ENCODE measurements at places on chromosomes 12 and 14.

GRCh38 chr14:67487937-67488893 is at the start of gene TMEM229B:
TMEM229B (minus strand) TSS chr14:67488721; CDS start chr14:67473923, 14,798 bp downstream.
- no peak for DNase-seq

DNA sequence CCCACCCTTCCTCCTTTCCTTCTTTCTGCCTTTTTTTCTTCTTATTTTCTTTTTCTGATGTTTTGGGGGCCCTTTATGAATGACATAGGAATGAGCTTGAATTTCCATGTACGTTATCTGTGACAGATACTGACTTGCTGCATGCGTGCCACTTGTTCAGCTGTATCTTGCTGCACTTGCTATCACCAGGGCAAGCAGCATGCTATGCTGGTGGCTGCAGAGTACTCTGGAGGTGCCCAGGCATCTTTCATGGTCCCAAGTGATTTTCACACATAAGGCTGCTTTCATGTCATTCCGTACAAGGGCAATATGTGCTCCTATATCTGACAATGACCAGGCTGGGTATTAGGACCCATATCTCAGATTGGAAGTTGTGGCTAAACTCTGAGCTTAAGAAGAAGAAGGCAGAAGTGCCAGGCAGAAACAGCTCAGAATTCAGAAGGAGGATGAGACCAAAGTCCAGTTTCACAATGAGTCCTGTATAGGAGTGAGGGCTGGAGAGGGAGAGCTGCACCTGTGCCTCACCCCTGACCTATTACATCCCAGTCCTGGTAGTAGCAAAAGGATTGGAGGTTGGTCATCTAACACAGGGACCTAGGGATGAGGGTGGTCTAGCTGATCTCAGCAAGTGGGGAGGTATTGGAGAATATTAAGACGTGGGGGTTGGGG is 299.0 kb upstream of the DDHD1 start:
- no peak for DNase-seq

DNA sequence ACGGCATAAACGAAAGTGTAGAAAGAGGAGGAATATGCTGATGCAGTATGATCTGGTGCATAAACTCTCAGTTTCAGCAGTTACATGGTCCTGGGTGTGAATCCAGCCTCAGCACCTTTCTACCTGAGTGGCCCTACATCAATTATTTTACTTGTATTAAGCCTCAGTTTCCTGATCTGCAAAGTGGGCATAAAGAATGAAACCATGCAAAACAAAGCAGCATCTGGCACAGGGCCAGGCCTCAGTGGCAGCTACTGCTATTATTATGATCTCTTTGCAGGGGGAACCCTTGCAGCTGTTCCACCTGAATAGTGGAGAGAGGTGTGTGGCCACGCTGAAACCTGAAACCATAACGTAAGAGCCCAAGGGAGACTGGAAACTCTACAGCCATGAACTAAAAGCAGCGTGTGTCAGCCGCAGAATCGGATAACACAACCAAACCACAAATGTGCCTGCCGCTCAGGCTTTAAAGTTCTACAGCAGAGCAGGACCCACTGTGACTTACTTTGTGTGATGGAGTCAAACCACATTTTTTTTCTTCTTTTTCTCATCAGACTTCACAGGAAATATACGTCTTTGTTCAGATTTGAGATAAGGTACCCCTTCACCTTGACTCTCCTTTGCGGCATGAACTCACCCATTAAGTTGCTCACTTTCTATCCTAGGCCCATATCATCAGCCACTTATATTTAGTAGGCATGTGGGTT is 29.2 kb upstream of the FOS start:
- no peak for DNase-seq

- no peak for DNase-seq
Observed at GRCh38 chr12:106903241-106903945, 52.3 kb upstream of the TMEM263 start.

GRCh38 chr12:66962290-66962689 is 283.4 kb upstream of the GRIP1 start:
- DNase-seq, result no peak

- DNase-seq, result no peak
Observed at GRCh38 chr14:54425537-54426274, 15.5 kb downstream of the CNIH1 start.

GRCh38 chr12:89513544-89513943 is 11.1 kb downstream of the GALNT4 start:
- no peak for DNase-seq

GRCh38 chr14:79732911-79733655 is 478.2 kb downstream of the DIO2 start:
- no peak for DNase-seq

GRCh38 chr12:109680264-109681005 is 33.2 kb upstream of the FAM222A start:
- DNase-seq, result peak; percentile 1

DNA sequence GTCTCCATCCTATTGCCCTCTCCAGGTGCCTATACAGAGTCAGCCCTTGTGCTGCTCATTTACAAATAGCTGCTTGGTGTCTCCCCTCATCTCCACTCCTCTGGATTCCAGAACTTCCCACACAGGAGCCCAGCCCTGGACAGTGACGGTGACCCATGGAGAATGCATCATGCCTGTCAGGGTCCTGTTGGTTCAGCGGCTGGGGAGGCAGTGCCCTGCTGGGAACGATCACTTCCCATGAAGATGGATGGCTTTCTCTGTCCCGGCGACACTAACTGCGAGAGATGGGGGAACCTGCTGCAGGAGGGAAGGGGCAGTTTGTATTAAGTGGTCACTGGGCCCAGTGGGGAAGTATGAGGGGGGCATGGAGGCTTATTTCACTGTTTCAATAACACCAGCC is 395.0 kb upstream of the TBX3 start:
- no peak for DNase-seq

DNA sequence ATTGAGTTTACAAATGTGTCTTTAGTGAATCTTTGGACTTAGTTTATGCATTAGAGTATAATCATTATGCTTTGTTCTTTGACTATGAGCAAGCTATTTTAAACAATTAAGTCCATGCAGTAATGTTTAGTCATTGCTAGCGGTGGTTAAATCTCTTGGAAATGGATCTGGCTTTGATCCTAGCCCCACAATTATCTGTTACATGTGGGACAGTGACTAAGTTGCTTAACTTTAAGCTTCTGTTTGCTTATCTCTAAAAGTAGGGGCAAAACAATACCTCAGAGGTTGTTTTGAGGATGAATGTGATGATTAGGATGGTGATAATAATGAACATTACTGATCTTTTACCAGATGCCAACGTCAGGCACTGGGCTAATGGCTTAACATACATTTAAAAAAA is 124.2 kb downstream of the NPAS3 start:
- DNase-seq, result no peak

DNA sequence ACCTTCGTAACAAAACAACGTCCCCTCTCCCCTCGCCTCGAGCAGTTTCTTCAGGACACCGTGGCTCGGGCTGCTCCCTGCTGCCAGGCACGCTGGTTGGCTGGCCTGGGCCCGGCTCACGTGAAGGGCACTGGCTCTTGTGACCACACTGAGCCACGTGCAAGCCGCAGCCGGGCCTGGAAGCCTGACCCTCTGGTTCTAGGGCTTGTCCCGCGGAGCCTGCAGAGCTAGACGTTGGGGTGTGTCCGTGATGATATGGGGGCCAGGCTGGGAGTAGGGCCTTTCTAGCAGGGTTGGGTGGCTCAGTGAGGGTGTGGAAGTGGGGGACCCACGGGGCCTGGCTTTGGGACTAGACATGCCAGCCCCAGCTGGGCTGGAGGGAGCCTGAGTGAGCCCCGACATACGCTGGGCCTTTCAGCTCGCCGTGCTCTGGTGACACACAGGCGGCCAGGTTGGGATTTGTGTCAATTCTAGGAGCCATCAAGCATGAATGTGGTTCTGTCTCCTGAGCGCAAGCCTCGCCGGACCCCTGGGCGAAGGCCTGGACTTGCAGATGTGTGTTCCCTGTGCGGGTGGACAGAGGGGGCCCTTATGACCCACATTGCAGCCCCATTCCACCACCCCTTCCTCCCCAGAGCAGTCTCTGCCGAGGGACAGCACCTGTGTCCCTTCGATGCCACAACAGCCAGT is 13.6 kb upstream of the AMN start:
- DNase-seq, result no peak

GRCh38 chr12:124881123-124881522 is 17.5 kb upstream of the SCARB1 start:
- no peak for DNase-seq
